ENCODE measurements at places on chromosomes 3 and 15.

DNA sequence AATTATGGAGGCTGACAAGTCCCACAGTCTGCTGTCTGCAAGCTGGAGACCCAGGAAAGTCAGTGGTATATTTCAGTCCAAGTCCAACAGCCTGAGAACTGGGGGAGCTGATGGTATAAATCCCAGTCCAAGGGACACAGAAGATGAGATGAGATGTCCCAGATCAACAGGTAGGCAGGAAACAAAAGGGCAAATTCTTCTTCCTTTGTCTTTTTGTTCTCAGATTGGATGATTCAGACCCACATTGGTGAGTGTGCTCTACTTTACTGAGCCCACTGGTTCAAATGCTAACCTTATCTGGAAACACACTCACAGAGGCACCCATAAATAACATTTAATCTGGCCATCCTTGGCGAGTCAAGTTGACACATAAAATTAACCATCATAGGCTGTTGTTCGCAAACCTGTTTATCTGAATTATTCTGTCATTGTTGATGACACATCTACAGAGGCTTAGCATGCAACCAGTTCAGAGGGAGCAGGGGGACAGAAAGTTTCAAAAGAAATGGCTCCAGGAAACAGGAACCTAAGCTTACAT is 62.7 kb upstream of the ITGA11 start:
- DNase-seq = no peak

DNA sequence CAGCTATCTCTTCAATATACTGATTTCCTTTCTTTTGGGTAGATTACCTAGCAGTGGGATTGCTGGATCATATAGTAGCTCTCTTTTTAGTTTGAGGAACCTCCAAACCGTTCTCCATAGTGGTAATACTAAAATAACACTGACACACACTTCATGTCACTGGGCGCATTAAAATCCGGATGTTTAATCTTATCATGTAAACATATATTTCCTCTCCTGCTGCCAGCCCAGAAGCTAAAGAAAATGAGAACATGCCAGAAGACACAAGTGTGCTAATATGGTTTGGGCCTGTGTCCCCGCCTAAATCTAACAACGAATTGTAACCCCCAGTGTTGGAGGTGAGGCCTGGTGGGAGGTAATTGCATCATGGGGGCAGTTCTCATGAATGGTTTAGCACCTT is 23.6 kb upstream of the KCNMB2 start:
- no peak for DNase-seq

DNA sequence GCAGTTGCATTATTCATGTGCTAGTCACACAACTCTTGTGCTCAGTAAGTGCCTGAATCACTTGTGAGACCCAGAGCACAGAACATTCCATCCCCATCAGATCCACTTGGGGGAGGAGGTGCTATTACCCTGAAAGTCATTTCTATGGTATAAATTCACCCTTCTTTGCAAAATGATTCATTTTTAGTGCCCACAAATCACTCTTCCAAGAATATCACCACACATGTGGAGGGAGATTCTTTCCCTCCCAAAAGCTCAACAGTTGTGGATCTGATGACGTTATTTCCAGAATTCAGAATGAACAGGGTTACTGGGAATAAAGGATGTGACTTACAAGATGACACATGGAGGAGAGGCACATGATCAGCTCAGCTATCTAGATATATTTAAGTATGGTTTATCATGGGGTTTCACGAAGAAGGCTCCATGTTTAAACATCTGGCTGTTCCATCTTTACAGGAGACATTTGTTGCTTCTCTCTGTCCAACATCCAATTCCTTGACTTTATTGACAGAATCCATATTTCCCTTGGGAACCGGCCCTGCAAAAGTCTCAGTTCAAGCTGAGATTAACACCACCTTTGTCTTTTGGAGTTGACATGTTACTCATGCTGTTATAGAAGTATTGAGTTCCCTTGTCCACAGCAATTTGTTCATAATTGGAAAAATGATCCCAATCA is 214.2 kb upstream of the PROK2 start:
- peak; percentile 20 for DNase-seq

GRCh38 chr3:118476885-118477618 is 557.6 kb downstream of the IGSF11 start:
- DNase-seq = no peak

- DNase-seq = no peak
Observed at GRCh38 chr3:129333891-129334290, 55.2 kb downstream of the HMCES start.

- no peak for DNase-seq
Observed at GRCh38 chr3:16056217-16056616, 118.3 kb upstream of the GALNT15 start.

GRCh38 chr3:29889215-29889614 is 608.3 kb downstream of the RBMS3 start:
- DNase-seq = no peak

DNA sequence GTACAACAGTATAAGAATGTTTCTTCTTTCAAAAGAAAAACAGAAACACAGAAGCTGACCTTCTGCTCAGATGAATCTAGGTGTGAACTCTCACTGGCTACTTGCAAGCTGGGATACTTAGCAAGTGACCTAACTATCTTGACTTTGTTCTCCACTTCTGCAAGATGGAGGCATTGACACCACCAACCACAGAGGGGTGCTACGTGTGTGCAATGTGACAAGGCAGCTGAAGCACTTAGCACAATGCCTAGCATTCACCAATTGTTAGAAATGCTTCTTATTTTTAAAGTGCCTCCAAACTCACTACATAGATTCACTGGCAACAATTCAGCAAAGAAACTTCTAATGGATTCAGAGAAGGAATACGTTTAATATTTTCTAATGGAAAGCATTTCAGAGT is 331.4 kb upstream of the WNT5A start:
- DNase-seq = no peak

DNA sequence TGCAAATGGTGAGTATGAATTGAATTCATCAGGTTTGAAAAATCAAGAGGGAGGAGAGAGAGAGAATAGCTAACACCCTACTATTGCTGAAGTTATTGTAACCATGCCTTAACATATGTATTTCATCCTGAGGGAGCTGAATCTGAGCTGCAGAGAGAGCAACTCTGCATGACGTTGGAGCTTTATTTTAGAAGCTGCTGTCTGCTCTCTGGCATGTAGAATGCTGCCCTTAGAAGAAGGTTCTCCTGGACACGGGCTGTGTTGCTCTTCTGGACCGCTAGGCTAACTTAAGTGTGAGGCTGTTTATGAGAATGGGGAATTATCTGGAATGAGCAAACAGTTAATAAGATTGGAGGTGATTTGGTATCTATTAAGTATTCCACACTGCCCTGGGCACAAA is 814.6 kb downstream of the AGBL1 start:
- DNase-seq = no peak

GRCh38 chr15:43881245-43881644 is 54.4 kb downstream of the WDR76 start:
- no peak for DNase-seq
